ENCODE measurements at places on chromosomes 4 and X.

DNA sequence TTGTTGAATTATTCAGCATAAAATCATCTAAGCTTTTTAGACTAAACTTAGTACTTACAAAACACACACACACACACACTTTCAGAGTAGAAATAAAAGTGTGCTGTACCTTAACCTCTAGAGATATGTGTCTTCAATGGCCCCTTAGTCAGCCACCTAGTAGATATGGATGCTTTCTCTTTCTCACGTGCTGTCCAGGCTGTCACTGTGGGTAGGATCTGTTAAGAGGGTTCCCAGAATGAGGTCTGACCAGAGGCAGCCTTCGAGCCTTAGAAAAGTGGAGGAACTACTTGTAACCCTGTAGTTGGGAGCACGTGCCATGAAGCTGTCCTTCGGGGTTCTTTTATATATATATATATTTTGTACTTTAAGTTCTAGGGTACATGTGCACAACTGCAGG is 117.9 kb downstream of the COL4A5 start:
- DNase-seq, result no peak

- DNase-seq, result no peak
These were observed 106.4 kb upstream of the FAM241A start for GRCh38 chr4:112038861-112039260.

GRCh38 chr4:80141543-80141942 is 55.8 kb upstream of the PRDM8 start:
- DNase-seq, result no peak

DNA sequence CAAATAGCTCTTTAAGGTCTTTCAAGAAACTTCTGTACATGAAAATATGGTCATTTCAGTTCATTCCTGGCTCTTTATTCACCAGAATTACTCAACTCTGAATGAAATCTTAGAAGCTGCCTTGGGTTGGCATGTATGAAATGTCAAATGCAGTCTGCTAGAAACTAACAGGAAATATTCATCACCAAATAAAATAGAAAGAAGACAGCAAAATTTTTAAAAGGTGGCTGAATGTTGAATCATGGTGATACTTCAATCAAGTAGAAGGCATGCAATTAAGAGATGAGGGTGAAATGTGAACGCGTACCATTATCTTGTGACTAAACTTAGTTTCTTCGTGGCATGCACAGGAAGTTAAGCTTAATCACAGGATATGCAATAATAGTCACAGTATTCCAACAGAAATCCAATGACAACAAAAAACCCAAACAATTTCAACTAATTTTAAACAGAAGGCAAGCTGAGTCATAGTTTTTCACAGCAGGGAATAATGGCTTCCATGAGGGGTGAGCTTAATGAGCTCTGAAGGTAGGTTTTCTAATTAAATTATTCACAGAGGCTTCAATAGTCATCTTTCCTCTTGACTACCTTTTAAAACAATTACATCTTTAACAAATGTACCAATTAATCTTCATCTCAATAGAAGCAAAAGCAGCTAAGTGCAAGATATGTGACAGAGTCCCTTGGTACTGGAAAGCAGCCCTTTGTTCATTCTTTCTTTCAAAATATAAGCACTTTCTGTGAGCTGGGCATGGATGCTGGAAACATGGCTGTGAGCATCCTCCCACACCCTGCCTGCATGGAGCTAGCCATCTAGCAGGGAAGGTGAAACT is 44.5 kb downstream of the SCFD2 start:
- no peak for DNase-seq

GRCh38 chr4:150598909-150599308 is 17.0 kb downstream of the MAB21L2 start:
- no peak for DNase-seq

- DNase-seq, result no peak
These were observed 124.4 kb downstream of the TMA16 start for GRCh38 chr4:163618845-163619244.

Data from heart right ventricle (tissue), 16 donors.